ENCODE measurements at places on chromosomes 5 and 9. TPM values are rescaled to one million over a fixed set of nuclear protein-coding genes. Genes with fewer than 3 reads are reported as not detected.

- DNase-seq: no peak
Observed at GRCh38 chr5:128384068-128384467, 154.0 kb downstream of the FBN2 start.

DNA sequence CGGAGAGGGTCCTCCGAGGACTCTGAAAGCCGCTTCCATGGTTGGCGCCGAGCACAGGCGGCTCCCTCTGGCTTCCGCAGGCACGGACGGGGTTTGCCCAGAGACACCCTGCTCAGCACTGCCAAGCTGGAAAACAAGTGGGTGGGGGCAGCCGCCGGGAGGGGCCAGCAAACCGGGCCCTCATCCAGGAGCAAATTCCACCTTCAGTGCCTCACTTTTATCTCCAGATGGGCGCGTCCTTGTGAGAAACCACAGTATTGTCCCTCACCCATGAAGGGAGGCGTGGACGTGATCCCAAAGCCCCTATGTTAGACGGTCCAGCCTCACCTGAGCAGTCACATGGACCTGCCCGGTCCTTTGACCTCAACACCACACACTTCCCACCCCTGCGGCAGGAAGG, 29.0 kb downstream of the MED10 start:
- DNase-seq: no peak

GRCh38 chr5:118968406-118968911, 19.9 kb downstream of the DTWD2 start:
- DNase-seq: no peak

- DNase-seq: no peak
Observed at GRCh38 chr5:102294886-102295395, 1.1 kb downstream of the SLCO4C1 start.

DNA sequence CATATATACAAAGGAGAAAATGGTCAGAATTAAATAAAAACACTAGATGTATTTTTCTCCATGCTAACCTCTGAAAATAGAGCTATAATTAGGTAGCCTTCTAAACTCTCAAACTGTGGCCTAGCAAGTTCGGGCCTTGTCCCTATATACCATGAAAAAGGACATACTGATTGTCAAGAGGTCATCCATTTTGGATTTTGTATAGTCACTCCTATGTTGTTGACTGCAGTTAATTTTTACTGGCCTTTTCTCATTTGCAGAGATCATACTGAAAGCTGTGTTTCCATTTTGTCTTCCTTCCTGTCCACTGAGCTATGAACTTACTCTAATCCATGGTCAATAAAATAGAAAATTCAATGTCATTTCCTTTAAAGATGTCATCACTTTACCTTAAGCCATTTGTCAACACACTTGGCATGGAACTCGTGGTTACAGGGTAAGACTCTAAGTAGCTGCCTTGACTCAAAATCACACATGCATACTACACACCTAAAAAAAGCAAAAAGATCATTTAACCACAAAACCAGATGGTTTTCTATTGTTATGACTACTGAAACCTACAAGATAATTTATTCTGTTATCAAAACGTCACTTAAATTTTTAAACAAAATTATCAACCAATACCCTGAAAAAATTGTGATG, 58.0 kb downstream of the RNF38 start:
- no peak for DNase-seq

GRCh38 chr9:128995791-128996190, 32.3 kb downstream of the SH3GLB2 start:
- no peak for DNase-seq

- DNase-seq: no peak
Observed at GRCh38 chr9:6173914-6174313, 41.7 kb upstream of the IL33 start.

DNA sequence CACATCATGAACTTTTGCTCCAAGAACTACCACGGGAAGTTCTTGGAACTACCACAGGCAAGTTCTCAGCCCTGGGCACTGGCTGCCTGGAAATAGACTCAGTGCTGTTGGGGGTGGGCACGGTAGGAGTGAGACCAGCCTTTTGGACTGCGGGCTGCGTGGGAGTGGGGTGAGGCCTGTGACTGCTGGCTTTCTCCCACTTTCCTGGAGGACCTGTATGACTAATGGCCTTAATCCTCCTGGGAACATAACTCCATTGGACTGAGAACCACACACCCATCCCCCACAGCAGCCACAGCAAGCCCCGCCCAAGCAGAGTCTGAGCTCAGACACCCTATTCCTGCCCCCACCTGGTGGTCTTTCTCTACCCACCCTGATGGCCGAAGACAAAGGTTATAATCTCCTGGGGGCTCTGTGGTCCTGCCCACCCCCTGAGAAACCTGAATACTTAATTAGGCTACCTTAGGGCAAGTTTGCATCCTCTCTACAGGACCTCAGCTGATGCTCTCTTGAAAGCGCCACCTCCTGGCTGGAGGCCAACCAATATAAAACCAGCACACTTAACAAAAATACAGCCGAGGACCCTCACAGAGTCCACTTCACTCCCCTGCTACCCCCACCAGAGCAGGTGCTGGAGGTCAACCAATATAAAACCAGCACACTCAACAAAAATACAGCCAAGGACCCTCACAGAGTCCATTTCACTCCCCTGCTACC, 112.6 kb downstream of the CACNA1B start:
- no peak for DNase-seq

DNA sequence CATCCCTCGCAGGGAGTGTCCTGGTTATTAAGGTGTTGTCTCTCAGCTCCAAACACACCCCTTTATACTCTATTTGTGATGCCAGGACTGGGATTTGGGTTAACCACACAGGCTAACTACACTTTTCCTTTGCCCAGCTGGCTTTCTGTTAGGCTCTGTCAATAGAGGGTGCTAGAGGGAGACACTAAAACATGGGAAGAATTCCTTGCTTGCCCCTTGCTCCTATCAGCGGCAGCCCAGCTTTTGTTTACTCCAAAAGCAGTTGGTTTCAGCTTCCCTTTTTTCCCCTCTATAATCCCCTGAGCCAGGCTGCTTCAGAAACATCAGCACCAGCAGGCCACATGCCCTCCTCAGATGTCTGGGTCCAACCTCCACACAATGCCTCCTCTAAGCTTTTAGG, 297.1 kb downstream of the KCTD16 start:
- peak; percentile 63 for DNase-seq

DNA sequence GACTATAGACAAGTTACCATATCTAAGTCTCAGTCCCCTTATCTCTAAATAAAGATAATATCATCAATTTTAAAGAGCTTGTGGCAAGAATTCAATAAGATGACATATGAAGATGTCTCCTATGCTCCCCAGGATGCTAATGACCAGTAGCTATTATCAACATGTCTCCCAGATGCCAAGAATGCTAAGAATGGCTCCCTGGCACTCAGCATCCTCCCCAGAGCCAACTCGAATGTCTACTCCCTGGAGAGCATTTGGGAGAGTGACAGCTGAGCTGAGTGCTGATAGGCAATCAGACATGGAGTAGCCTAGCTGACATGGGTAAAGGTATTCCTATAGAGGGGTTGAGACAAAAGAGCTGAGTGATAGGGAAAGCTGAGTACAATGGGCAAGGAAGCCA, 15.9 kb downstream of the P4HA2 start:
- DNase-seq: no peak

Gene NEUROG1
- not detected for total RNA-seq

DNA sequence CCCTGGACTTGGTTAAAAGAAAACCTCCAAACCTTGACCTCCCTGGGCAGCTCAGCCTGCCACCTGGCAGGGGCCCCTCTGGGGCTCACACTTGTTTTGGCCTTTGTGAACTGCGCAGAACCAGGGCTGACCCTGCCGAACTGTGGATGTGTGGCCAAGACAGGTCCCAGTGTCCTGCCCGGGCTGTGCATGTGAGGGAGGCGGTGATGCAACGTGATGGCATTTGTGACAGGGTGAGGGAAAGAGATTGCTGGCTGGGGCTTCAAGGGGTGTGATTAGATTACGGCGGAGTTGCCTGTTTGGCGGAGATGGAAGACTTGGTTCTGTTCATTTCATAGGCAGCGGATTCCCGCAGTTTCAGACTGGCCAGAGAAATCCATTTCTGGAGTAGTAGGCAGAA, 30.4 kb upstream of the NKX2-5 start:
- DNase-seq: no peak

DNA sequence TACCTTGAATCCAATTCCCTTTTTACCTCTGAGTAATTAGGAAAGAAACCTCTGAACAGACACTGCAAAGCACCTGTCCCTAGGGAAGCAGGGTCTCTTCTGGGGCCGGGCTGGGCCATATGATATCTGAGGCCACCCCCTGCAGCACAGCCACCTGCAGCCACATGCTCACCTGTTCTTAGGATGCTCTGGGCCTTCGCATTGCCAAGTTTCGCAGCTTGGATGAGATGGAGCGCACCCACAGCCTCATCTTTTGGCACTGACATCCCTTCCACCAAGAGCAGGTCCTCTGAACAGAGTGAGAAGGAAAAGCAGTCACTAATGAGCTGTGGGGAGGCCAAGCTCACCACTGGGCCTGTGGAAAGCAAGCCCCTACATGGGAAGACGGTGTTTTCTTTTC, 27.3 kb downstream of the CLTA start:
- DNase-seq: no peak

- DNase-seq: no peak
Observed at GRCh38 chr5:135220394-135221186, 178.4 kb downstream of the MACROH2A1 start.

- peak; percentile 32 for DNase-seq
Observed at GRCh38 chr9:114216081-114216480, 60.7 kb downstream of the COL27A1 start.

Gene ARRDC1
- 58.6 TPM for total RNA-seq

Gene IL33
- total RNA-seq: 0.35 TPM

GRCh38 chr5:163631856-163632255, 126.4 kb downstream of the MAT2B start:
- no peak for DNase-seq

- no peak for DNase-seq
Observed at GRCh38 chr5:80937584-80938356, 22.4 kb upstream of the RASGRF2 start.

DNA sequence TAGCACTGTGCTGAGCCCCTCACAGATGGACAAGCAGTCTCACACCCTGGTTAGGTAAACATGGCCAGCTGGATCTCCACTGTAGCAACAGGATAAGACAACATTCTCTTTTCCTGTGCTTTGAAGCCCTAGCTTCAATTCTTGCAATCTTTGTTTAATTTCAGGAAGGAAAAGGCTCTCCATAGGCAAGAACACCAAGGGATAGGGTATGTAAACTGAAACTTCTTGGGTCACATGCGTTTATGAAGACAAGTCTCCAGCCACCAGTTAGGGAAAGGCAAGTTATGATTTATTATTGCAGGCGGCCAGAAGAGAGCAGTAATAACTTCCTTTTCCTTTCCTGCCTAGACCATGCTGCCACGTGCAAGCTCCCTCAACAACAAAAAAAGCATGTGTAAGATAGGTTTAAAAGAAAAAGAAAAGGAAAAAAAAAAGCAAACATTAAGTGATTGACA, 50.1 kb upstream of the POU5F2 start:
- no peak for DNase-seq

Gene IFNB1
- not detected for total RNA-seq

Gene SLC45A2
- total RNA-seq: not detected

DNA sequence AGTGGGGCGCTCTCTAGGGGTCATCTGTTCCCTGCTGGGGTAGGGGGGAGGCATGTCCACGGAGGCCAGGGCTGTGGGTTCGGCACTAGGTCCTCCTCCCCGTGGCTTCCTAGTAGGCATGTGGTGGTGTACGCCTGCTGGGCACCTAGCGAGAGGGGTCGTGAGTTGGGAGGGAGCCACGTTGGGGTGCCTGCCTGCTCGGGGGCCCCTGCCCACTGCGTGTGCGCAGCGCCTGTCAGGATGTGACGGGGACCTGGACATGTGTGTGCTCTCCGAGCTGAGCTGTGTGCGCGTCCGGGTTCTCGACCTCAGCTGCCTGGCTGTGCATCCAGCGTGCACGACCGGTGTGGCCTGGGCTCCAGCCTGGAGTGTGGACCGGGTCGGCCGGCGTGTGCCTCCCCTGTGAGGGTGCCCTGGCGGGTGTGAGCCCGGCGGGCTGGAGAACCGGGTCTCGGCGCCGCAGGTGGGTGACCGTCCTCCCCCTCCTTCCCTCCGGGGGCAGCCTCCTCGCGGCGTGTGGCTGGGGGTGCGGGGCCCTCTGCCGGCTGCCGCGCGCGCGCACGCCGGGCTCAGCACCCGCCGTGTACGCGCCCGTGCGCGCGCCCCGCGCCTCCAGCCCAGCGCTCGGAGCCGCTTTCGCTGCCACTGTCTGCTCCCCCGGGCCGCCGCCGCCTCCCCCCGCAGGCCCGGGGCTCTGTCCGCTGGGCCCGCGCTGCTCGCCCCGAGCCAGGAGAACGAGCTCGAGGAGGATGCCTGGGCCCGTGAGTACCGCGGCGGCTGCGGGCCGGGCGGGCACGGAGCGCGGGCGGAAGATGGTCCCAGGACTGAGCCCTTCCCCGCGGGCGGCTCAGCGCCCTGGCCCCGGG, at the start of gene PRR7:
TSS of gene PRR7 (plus strand) at position 615 of the 866 bp plus-strand sequence. CDS start 8,254 bp downstream, outside the sequence.
- no peak for DNase-seq

DNA sequence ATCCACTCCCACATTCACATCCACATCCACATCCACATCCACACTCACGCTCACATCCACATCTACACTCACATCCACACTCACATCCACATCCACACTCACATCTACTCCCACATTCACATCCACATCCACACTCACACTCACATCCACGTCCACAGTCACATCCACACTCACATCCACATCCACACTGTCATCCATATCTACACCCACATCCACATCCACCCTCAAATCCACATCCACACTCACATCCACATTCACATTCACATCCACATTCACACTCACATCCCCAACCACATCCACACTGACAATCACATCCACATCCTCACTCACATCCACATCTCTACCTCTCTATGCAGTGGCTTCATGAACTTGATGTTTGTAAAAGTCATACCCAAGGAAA, 190.5 kb downstream of the IRX1 start:
- no peak for DNase-seq

Gene RALGPS1
- 5.4 TPM for total RNA-seq

GRCh38 chr9:36448017-36448416, 47.9 kb upstream of the RNF38 start:
- DNase-seq: no peak

DNA sequence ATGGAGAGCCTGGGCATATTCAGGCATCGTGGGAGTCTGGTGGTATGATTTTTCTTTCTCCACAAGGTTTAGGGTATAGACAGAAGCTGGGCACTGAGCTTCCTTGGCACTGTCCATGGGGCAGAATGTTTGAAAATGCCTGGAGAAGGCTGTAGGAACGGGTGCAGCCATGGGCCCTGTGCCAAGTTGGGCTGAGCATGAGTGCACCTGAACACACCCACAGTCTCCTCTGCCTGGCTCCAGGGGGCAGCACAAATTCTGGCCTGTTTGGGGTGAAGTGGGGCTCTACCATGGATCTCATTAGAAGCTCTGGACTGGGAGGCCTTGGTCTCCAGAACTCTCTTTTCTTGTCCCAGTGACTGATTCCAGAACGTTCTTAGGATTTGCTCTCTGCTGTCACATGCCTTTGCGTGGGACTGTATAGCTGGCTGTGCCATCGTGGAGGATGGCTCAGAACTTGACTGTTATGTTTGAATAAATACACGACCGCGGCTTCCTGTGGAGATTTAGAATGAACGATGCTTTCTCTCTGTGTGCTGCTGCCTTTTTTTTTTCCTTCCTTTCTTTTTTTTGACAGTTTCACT, 229.8 kb downstream of the FANCC start:
- peak; percentile 63 for DNase-seq

Measured in renal cortical epithelial cell (primary cell).